ENCODE measurements at places on chromosomes 1 and 21. TPM values are rescaled to one million over a fixed set of nuclear protein-coding genes. Genes with fewer than 3 reads are reported as not detected.

SEMA6C gene
- 1.6 TPM for total RNA-seq

RAP1A gene
- total RNA-seq: 142 TPM

SYDE2 gene
- total RNA-seq: 1.5 TPM

MFN2 gene
- total RNA-seq: 54.2 TPM

TNN gene
- not detected for total RNA-seq

RGS8 gene
- total RNA-seq: not detected

OLFM3 gene
- total RNA-seq: not detected

PHTF1 gene
- total RNA-seq: 24.5 TPM

KRTAP19-3 gene
- not detected for total RNA-seq

KRTAP7-1 gene
- total RNA-seq: not detected

ZNF593OS gene
- total RNA-seq: not detected

OPTC gene
- total RNA-seq: not detected

TMCO1 gene
- total RNA-seq: 103 TPM

DRAXIN gene
- total RNA-seq: 0.09 TPM

CHD5 gene
- 5.3 TPM for total RNA-seq

TXNIP gene
- 231 TPM for total RNA-seq

GSTM5 gene
- total RNA-seq: 0.18 TPM

SLC45A3 gene
- total RNA-seq: 0.23 TPM

CLDN14 gene
- not detected for total RNA-seq

ACTL8 gene
- not detected for total RNA-seq

SPRR4 gene
- not detected for total RNA-seq

FAM3B gene
- total RNA-seq: not detected

CFH gene
- total RNA-seq: 2.8 TPM

TRABD2B gene
- not detected for total RNA-seq

MIA3 gene
- 52.6 TPM for total RNA-seq

MYCL gene
- total RNA-seq: 0.11 TPM

TDRKH gene
- total RNA-seq: 14.9 TPM

LORICRIN gene
- not detected for total RNA-seq

Data from T-helper 2 cell treated with Interferon-gamma antibody and Interleukin-4, amounts not matched to agents 100 ng/mL and 5 ng/mL, for 36 hours (primary cell).